ENCODE measurements at places on chromosomes 1 and 21.

- no peak for DNase-seq
Observed at GRCh38 chr1:99279525-99279924, 15.2 kb downstream of the PLPPR4 start.

- DNase-seq = no peak
Observed at GRCh38 chr1:25003457-25004190, 73.5 kb upstream of the RUNX3 start.

DNA sequence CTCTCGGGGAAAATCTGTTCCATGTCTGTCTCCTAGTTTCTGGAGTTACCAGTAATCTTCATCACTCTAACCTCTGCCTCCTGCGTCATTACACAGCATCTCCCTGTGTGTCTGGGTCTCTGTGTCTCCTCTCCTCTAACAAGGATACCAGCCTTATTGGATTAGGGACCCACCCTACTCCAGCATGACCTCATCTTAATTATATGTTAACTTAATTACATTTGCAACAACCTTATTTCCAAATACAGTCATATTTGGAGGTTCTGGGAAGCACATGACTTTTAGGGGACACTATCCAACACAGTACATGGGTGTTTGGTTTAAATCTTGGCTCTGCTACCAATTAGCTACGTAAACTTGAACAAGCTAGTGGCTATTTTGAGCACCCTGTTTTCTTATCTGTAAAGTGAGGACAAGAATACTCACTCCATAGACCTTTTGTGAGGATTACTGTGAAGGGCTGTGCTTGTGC lies 83.9 kb upstream of the SGIP1 start:
- DNase-seq = no peak

DNA sequence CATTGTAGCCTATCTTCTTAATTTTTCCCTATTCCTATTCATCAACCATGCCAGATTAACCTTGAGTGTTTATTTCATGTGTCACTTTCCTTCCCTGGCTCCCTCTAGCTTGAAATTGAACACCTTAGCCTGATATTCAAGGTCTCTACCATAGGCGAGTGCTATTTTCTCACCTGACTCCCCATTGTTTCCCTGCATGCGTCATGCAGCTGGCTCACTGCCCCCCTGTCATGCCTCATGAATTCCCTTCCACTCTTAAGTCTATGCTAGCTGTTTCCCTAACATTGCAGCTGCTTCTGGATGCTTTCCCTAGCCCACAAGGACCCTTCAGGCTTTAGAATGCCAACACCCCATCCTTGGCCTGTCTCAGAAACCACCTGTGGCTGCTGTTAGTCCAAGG lies 56.7 kb upstream of the CD1D start:
- DNase-seq = no peak

DNA sequence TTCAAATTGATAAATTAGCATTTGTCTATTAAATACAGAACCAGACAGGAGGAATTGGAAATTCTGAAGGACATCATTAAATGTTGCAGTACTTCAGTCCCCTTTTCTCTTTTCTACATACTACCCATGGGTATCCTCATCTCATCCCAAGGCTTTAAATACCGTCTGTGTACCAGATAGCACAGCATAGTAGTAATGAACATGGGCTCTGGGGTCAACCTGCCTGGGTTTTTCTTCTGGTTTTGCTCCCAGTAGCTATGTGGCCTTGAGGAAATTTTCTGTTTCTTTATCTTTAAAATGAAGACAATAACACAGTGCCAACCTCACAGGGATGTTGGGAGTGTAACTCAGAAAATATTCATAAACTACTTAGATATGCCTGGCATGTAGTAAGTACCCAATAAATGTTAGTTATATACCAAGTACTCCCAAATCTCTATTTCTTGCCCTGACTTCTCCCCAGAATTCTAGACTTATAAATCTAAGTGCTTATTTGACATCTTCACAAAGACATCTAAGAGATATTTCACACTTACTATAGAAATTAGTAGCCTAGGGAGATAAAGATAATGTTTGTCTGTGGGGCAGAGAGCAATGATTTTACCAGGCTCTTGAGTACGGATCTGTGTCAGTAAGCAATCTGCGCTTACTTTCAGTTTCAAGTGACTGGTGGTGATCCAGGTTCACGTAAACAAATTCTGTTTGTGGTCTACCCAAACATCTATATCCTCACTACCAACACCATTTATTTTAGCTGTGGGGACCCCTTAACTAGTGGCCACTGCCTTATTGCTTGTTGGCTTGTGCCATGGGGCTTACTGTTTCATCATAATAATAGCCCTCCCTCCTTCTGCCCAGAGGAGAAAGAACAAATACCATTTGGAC lies 37.3 kb downstream of the VANGL2 start:
- peak; percentile 35 for DNase-seq

DNA sequence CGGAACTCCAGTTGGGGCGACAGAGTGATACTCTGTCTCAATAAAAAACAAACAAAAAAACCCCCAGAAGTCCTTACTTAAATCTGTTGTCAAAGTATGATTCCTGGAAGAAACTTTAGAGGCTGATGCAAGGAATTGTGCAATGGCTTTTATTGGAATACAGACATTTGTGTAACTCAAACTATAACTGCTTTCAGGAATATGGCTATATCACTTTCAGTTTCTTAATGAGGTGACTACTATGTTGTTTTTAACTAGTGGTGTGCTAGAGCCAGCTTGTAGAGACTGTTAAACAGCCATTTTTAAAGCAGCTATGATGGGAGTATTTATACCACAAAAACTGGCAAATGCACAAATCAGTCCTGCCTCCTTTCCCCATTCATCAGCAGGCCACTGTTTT lies 22.7 kb upstream of the DNAJC28 start:
- no peak for DNase-seq

Data from CD4-positive, alpha-beta T cell treated with Interleukin-6 for 4 hours (primary cell).